ENCODE measurements at places on chromosomes 7 and 10.

DNA sequence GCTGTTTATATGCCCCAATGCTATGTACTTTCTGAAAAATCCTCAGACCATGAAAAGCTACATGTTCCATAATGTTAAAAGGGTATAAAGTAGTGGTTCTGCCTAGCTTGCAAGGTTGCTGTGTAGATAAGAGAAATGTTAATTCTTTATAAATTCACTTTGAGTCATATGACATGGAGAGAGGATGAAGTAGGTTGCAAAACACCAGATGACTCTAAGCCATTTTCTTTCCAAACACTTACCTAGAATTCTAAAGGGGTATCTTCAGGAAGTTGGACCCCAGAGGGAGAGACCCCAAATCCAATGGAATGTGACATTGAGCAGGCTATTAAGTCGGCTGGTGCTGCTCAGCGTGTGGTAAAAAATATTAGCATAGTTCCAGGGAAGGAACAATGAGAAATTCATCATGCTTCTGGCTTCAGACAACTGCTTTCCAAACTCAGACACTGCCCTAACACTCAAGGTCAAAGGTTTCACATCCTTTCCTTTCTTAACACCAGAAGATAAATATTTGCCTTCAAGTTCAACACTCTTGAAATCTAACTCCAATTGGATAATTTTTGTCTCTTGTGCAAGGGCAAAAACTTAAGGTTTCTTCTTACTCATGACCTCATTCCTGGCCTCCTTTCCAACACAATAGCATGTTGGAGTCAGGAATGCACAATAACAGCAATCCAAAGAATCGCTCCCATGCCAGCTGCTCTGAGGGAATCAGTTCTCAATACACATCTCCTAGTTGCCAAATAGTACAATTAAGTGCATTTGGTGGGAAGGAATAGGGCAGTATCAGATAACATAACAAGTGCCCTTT is 100.7 kb upstream of the AFAP1L2 start:
- DNase-seq: no peak

DNA sequence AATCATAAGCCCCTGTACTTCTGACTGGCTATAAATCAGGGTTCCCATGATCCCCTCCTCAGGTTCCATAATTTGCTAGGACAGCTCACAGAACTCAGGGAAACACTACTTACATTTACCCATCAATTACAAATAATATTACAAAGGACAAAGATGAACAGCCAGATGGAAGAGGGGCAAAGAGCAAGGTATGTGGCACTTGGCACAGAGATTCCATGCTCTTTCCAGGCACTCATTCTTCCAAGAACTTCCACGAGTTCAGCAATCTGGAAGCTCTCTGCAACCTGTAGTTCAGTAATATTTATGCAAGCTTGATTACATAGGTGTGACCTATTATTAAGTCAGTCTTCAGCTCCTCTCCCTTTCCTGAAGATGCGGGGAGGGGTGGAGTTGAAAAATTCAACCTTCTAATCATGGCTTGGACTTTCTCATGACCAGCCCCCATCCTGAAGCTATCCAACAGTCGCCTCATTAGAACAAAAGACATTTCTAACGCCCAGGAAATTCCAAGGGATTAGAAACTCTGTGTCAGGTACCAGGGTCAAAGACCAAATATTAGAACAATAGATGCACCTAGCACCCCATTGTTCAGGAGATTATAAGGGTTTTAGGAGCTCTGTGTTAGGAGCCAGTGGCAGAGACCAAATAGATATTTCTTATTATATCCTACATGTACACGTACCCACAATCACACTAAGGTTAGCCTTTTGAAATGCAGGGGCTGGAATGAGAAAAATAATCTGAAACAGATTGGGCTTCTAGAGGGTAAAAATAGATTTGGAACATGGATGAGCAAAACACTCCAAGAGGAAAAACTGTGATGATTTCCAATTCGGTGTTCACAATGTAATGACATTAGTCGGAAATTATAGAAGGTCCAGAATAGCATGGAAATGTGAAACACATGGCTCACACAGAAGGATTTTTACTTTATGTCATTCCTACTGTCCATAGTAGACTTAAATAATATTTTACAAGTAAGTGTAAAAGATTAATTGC is 7.0 kb downstream of the ANKMY2 start:
- DNase-seq: no peak

- no peak for DNase-seq
Measured at GRCh38 chr7:137399827-137400823, 56.6 kb upstream of the PTN start.

- peak; percentile 42 for DNase-seq
Measured at GRCh38 chr10:106711313-106711906, 453.1 kb downstream of the SORCS1 start.

DNA sequence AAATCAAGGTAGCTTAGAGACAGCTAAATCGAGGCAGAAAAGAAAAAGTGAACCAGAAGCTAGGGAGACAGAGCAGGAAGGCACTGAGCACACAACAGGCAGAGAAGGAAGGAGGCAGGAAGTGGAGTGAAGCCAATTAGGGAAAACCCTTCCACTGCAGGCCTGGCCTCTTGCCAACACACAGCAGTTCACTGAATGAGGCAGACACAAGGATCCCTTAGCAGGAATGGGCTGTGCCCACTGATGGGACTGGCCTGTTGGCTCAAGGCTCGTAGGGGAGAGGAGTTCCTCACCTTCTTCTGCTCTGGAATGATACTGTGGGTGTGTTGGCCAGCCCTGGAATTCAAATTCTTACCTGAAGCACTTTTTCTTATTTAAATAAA is 220.3 kb upstream of the STK17A start:
- peak; percentile 29 for DNase-seq

DNA sequence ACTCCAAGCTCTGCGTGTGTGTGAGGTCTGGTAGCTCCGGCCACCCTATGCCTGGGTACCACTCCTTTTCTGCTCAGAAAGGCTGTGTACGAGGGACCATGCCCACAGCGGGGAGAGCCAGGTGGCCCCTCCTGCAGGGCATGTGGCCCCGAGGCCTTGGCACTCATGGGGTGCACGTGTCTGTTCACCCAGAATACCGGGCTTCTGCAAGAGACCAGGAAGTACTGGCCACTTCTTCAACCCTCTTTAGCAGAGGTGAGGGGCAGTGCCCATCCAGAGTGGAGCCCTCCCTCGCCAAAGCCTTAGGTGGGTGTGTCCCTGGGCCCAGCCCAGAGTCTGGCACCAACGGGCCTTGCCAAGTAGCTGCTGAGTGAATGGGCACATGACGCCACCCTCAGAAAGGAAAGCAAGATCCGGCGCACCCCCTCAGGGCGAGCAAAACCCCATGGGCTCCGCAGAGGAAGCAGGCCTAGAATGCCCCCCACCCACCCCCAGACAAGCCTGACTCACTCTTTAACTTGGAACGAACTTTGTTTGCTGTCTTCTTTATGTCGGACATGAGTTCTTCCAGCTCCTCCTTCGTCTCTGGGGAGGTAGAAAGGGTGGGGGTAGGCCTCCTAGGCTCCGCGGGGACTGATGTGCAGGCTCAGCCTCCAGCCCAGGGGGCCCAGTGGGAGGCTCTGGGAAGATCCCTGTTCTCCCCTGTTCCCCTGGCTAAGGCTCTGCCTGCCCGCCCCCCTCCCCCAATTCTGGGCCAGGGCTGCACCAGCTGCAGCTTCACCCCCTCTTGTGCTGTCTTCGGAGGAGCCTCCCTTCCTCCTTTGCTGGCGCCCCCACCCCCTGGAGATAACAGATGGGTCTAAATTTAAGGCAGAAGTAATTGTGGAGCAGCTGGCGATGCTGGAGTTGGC is 14.6 kb downstream of the STX1A start:
- DNase-seq: no peak

DNA sequence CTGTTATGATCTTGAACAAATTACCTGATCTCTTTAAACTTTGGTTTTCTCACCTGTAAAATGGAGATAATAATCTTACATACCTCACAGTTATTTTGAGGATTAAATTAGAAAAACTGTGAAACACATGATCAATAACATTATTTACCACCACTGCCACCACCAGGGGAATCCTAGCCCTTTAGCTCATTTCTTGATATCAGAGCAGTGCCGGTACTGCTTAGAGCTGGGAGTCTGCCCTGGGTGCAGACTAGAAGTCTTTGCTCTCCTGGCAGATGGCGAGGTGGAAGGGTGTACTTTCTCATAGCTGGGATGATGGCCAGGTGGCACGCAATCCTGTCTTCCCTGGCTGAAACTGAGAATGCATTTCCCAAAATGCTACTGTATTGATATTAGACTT is 12.7 kb upstream of the EFCAB10 start:
- no peak for DNase-seq

DNA sequence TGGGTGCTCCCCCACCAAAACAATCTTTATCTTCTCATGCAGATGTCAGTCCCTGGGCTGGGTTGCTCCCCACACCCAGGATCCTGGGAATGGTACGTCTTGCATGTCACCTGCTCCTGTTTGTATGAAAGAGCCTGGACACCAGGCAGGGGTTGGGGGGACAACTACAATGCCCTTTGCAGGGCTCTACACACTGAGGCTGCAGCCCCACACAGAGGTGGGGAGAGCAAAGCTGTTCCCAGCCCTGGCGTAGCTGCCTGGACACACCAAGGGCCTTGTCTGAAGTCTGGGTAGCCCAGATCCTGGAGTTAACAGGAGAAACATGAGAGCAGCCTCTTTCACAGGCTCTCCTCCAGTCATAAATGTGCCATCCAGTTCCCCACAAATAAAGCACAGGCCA is 61.2 kb upstream of the TMEM72 start:
- no peak for DNase-seq

DNA sequence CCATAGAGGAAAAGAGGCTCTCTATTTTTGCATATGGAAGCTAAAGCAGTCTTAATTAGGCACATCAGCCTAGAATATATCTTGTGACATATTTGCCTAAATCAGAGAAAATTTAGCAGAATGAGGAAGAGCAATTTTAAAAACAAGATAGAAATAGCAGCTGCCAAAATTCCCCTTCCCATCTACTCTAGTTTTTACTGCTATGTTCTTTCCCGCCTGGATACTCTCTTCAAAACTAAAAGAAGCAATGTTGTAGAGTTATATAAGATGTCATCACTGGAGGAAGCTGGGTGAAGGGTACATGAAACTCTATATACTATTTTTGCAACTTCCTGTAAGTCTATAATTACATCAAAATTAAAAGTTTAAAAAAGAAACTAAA is 87.0 kb downstream of the ARMH3 start:
- no peak for DNase-seq

GRCh38 chr7:40490603-40490924 is 355.8 kb downstream of the SUGCT start:
- DNase-seq: no peak

- DNase-seq: no peak
Measured at GRCh38 chr10:113121153-113121552, 171.1 kb downstream of the TCF7L2 start.

- no peak for DNase-seq
Measured at GRCh38 chr7:7851381-7851780, 117.2 kb upstream of the GLCCI1 start.

GRCh38 chr7:29906200-29907022 is 83.2 kb downstream of the SCRN1 start:
- no peak for DNase-seq

- no peak for DNase-seq
Measured at GRCh38 chr10:44927352-44927751, 16.2 kb downstream of the TMEM72 start.

- DNase-seq: no peak
Measured at GRCh38 chr10:373526-374309, 238.5 kb downstream of the ZMYND11 start.

GRCh38 chr7:133572087-133572486 is 319.2 kb downstream of the EXOC4 start:
- DNase-seq: no peak

- no peak for DNase-seq
Measured at GRCh38 chr10:4780782-4781181, 45.2 kb upstream of the AKR1E2 start.

DNA sequence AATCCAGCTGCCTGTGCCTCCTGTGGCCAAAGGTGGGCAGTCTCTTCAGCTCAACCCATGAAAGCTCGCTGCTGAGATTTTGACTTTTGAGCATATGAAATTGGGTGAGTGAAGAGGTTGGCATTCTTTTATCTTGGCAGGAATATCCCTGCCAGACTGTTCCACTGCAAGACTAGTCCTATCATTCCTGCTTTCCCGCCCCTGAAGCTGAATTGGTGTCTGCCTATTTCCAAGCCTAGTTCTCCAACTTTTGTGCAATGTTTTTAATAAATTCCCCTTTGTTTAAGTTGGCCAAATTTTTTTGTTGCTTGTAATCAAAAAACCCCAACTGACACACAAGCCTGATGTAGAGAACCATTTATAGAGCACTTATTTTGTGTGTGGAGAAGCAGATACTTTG is 34.8 kb upstream of the BICC1 start:
- no peak for DNase-seq

DNA sequence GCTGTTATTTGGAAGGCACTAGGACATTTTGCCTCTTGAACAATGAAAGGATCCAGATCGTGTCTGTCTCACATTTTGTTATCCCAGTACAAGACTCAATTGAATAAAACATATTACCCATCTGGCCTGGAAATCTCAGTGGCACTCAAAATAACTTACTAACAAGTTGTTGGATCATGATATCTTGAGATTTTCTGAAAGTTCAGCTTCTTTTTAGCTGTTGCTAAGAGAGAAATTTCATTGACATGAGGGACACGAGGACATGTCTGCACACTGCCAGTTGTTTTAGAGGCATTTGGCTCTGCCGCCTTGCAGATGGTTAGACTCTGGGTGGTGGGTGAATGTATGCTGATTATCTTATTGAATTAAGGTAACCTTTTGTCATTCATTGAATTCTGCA is 41.0 kb downstream of the KAT6B start:
- no peak for DNase-seq

GRCh38 chr7:29284696-29285443 is 90.3 kb downstream of the CHN2 start:
- no peak for DNase-seq

DNA sequence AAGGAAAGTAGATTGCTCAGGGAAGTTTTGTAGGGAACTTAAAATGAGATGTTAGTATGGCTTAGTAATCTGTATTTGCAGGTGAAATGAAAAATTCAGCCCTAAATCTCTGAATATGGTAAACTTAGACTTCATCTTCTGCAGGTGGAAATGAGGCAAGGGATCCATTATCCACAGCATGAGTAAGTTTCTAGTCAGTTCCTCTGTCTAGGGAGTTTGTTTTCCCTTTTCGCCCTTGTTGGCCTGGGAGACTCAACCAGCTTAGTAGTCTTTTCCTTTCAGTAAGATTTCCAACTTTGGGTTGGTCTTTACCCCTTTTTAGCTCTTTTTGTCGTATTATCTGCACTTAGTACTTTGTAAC is 65.6 kb downstream of the ZEB1 start:
- DNase-seq: no peak

GRCh38 chr10:125602825-125603224 is 80.1 kb downstream of the TEX36 start:
- DNase-seq: no peak

GRCh38 chr10:7417103-7417623 is 6.3 kb upstream of the SFMBT2 start:
- no peak for DNase-seq

- DNase-seq: no peak
Measured at GRCh38 chr10:14114791-14115190, 215.9 kb downstream of the FRMD4A start.

GRCh38 chr10:42982891-42983506 is 93.9 kb upstream of the RET start:
- DNase-seq: no peak

GRCh38 chr7:138478499-138478908 is 18.4 kb downstream of the TRIM24 start:
- no peak for DNase-seq

- no peak for DNase-seq
Measured at GRCh38 chr7:50228148-50228547, 76.4 kb upstream of the IKZF1 start.
